ENCODE measurements at places on chromosomes 4 and X.

- no peak for DNase-seq
These were observed at the start of gene EVC2 for GRCh38 chr4:5708449-5709206. Gene EVC2 (minus strand): TSS chr4:5708559. CDS start chr4:5708513, 46 bp downstream.

DNA sequence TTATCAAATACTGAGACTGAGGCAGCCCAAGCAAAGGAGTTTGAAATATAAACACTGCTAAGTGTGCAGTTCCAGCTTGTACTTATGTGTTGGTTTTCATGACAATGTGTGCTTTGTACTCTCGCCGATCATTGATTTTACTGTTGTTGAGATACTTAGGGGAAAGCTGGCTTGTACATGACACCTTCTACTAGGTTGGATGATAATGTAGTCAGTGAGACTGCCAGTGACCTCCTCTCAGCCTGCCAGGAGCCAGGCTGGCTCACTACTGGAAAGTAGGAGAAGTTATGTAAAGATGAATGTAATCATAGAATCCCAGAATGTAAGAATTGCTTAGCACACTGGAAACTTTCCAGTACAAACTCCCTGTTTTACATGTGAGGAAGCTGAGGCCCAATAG is 132.0 kb downstream of the AFF2 start:
- DNase-seq, result no peak

DNA sequence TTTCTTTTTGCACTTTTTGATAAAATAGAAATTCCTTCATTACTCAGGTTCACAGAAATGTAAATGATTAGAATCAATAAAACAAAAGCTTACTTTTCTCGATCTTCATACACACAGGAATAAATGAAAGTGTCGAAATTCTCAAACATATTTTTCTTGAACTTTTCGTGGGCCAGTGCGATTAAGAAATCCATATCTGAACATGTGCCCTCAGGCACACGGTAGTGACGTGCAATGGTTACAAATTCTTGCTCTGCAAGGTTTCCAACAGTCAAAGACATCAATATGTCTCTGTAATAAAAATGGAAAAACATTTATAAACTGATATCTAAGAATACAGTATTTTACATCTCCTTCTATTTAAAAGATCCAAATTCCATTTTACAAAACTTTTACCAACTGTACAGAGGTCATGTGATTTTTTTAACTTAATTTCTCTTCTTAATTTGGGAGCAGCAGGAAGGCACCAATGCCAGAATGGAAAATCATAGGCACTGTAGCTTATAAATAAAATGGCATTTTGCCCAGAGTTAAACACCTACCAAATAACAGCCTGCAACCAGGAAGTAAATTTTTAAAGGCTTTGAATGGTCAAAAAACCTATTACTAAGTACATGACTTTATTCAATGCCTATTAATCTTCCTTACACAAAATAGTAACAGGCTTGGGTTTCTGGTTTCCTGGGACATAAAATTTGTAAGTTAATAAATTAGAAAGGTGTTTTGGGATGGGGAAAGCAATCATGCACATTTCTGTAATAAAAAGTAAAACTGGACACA is 165.0 kb downstream of the EFHC2 start:
- no peak for DNase-seq

- no peak for DNase-seq
These were observed 338.7 kb downstream of the FBXW7 start for GRCh38 chr4:152197211-152197610.

GRCh38 chrX:71913156-71913950 is 2.7 kb downstream of the NHSL2 start:
- no peak for DNase-seq
